ENCODE measurements at places on chromosomes 6 and 20.

DNA sequence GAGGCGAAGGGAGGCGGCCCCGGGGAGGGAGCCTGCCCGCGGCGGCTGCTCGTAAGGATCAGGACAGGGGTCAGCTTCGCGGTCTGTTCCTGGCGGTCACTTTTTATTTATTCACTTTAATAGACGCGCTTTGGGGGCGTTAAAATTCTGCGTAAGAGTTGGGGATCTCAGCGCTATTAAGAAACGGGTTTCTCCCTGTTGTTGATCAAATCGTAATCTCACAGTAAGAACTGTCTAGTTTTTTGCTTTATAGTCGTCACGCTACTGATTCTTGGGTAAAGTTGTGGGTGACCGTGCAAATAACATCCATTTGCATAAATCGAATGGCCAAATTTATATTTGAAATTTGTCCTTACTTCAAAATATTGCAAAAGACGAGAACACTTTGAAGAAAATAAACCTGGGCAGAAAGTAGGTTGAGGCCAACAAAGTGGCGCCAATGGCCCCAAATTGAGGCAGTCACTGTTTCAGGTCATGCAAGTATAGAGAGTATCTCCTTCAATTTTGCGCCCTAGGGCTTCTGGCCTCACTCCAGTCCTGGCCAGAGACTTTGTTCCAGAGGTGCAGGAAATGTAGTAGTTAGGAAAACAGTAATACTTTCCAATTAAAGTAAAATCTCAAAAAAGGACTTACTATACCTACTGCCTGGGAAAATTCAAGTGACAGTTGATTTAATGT lies 963 bp upstream of the RMND1 start:
- peaks cover 6% of the 10 kb centered on the region for H3K36me3 ChIP-seq
- no peak for DNase-seq
- peaks cover 21% of the 10 kb centered on the region for H3K4me1 ChIP-seq

DNA sequence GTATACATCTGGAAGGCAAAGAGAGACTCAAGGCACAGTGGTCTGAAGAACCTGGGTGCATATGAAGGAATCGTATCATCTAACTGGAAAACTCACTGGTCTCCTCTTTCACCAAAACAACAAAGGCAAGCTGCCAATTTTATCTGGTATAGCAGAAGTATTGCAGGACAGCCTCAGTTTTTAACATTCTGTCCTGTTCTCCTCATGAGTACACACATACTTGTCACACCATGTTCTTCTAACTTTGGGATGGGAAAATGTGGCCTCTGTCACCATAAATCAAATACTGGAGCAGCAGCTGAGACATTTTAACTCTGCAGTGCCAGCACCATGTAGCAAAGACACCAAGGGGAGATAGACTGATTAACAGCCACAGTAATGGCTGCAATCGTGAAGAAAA lies 199.1 kb upstream of the CNR1 start:
- H3K27ac ChIP-seq: no peak overlapping the region
- no peak overlapping the region for H3K4me3 ChIP-seq
- no peaks in the 10 kb centered on the region for H3K27me3 ChIP-seq
- H3K4me1 ChIP-seq: no peaks in the 10 kb centered on the region
- no peak for DNase-seq

DNA sequence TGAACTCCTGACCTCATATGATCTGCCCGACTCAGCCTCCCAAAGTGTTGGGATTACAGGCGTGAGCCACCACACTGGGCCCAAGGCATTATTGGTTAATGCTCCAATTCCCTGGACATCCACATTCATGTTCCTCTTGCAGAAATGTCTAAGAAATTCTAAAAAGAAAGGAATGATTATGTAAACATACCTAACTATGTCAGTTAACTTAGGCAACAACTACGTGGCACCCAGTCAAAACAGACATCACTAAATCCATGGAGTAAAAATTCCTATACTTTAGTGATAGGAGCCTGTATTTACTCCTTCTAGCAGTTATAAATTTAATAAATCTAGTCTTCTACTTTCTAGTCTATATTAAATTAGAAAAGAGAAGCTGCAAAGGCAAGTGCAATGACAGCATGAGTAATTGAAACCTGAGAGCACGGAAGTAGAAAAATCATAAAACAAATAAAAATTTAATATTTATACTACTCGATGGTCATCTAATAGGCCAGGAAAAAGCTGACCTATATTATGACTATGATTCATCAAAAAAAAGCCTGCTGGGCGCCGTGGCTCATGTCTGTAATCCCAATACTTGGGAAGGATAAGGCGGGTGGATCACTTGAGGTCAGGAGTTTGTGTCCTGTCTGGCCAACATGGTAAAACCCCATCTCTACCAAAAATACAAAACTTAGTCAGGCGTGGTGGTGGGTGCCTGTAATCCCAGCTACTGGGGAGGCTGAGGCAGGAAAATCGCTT lies 4.2 kb downstream of the AHI1 start:
- DNase-seq: no peak
- no peak overlapping the region for H3K27ac ChIP-seq
- H3K4me1 ChIP-seq: peaks cover 10% of the 10 kb centered on the region
- peaks cover 29% of the 10 kb centered on the region for H3K36me3 ChIP-seq
- H3K27me3 ChIP-seq: no peaks in the 10 kb centered on the region

DNA sequence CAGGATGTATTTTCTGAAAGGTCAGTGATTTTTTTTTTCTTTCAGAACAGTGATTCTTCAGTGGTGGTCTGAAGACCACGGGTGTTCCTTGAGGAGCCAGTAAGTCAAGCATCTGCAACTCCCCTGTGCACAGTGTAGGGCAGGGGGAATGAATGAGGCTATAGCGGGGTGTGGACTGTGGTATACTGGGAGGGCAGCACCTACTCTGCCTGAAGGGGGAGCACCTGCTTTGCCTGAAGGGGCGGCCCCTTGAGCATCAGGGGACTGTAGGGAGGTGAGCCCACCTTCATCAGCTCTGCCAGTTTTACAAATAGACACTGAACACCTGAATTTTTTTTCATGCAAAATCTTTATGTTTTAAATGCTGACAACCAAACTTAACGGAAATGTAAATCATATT lies 77.5 kb upstream of the RIPOR2 start:
- H3K4me3 ChIP-seq: no peak overlapping the region

GRCh38 chr6:168524571-168525001 lies 83.6 kb downstream of the SMOC2 start:
- H3K27ac ChIP-seq: no peak overlapping the region
- H3K4me3 ChIP-seq: no peak overlapping the region
- H3K4me1 ChIP-seq: no peaks in the 10 kb centered on the region
- H3K27me3 ChIP-seq: no peaks in the 10 kb centered on the region

GRCh38 chr6:31528821-31529328 lies at the start of gene MCCD1:
MCCD1 (plus strand) TSS chr6:31528962; CDS start chr6:31529015, 53 bp downstream.
- peaks cover 11% of the 10 kb centered on the region for H3K4me1 ChIP-seq
- H3K4me3 ChIP-seq: no peak within 1 kb of the TSS
- DNase-seq: no peak
- H3K27ac ChIP-seq: no peak within 1 kb of the TSS
- H3K36me3 ChIP-seq: peaks cover 31% of the 10 kb centered on the region

DNA sequence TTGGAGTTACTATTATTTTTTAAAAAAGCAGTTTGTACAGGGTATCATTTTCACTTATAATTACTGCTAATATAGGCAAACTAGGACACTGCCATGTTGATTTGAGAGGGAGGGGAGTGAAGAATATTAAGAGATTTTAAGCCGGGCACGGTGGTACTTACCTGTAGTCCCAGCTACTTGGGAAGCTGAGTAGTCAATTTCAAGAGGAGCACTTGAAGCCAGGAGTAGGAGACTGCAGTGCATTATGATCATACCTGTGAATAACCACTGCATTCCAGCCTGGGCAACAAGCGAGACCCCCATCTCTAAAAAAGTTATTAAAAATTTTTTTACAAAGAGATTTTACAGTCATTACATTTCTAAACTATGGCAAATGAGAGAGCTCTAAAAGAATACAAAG lies 35.7 kb downstream of the ADAT2 start:
- no peak overlapping the region for H3K27ac ChIP-seq
- H3K27me3 ChIP-seq: no peaks in the 10 kb centered on the region

DNA sequence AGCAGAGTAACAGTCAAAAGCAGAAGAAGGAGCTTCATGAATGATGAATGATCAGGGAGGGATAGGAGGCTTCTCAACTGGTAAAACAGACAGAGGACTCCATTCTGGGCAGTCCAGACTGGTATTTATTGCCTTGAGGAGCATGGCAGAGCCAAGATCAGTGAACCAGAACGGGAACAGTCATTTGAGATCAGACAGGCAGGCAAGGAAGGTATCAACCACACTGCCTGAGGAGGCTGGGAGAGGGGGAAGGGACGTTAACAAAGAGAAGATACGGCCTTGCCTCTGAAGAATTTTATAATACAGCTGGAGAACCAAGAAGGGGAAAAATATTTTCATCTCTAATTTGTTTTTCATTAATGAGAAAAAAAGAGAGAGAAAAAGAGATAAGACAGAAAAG lies at the start of gene DEFB121:
Gene DEFB121, minus strand, starts transcription at position 101 of the 400 bp plus-strand sequence. Its CDS starts 63 bp downstream, at position 38.
- H3K36me3 ChIP-seq: no peaks in the 10 kb centered on the region
- H3K27ac ChIP-seq: no peak within 1 kb of the TSS
- no peaks in the 10 kb centered on the region for H3K27me3 ChIP-seq
- no peaks in the 10 kb centered on the region for H3K4me1 ChIP-seq
- DNase-seq: no peak
- no peak within 1 kb of the TSS for H3K4me3 ChIP-seq
